ENCODE measurements at places on chromosomes 1 and 21. TPM values are rescaled to one million over a fixed set of nuclear protein-coding genes. Genes with fewer than 3 reads are reported as not detected.

The TRAF5 gene
- polyA plus RNA-seq, result 3.9 TPM

The MAB21L3 gene
- polyA plus RNA-seq, result 0.47 TPM

DNA sequence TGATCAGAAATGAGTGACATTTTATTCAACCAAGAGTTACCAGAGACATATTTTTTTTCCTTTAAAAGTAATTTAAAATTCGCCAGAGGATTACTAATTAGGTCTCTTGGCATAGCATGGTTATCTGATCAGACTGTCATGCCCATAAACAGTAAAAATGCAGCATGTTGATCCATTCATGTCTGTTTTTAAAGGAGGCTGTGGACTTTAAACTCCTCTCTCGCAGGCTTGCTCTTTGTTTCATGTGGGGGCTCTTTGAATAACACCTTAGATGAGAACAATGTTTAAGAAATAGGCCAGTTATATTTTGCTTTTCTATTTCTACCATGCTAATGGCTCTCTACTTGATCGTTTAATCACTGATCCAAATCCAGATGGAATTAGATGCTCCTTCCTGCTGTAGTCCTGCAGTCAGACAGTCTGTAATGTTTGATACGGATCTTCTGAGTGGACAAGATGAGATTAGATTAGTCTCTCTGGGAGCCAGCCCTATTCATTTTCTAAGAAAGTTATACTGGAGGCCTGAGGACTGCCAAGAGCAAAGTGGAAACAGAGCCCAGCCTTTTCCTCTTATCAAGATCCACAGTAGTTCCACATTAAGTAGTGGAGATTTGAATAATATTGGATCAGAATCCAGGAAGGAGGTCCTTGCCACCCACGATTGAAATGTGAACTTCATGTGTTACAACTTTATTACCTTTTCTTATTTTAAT is 197.4 kb downstream of the HS2ST1 start:
- no peak for DNase-seq

The HUNK gene
- polyA plus RNA-seq, result 13.2 TPM

DNA sequence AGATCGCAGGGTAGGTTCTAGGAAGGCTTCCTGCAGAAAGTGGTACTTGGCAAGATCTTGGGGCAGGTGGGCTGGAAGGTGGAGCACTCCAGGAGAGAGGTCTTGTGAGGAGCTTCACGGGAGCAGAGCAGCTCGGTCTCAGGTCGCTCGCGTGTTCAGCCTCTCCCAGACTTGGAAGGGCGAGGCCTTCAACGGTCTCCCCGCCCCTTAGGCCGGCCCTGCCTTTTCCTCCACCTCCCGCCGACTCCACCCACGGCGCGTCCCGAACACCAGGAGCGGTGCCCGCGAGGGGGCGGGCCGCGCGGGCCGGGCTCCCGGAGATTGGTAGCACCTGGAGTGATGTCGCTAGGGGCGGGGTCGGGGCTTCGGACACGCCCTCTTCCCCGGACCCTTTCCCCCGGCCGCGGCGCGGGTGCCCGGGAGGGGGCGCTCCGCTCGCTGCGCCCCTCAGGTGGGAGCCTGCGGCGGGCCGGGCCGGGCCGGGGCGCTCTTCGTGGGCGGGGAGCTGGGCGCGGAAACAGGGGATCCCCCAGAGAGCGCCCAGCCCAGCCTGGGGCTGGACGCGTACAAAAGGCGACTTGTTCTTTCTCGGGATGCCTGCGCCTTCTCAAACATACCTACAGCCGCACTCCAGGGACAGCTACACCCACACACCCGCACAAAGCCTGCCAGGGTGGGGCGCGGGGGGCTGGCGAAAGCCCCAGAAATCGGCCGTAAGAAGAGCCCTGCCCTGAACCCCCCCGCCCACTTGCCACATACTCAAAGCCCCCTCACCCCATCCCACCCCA is 35.5 kb downstream of the AHDC1 start:
- peak; percentile 96 for DNase-seq

- DNase-seq, result no peak
Measured at GRCh38 chr1:236159704-236160539, 17.6 kb downstream of the GPR137B start.

- no peak for DNase-seq
Measured at GRCh38 chr1:107228704-107229371, 88.0 kb downstream of the NTNG1 start.

- DNase-seq, result peak; percentile 15
Measured at GRCh38 chr1:151282883-151283725, 1.0 kb downstream of the ZNF687 start.

The PTPN14 gene
- 4.6 TPM for polyA plus RNA-seq

DNA sequence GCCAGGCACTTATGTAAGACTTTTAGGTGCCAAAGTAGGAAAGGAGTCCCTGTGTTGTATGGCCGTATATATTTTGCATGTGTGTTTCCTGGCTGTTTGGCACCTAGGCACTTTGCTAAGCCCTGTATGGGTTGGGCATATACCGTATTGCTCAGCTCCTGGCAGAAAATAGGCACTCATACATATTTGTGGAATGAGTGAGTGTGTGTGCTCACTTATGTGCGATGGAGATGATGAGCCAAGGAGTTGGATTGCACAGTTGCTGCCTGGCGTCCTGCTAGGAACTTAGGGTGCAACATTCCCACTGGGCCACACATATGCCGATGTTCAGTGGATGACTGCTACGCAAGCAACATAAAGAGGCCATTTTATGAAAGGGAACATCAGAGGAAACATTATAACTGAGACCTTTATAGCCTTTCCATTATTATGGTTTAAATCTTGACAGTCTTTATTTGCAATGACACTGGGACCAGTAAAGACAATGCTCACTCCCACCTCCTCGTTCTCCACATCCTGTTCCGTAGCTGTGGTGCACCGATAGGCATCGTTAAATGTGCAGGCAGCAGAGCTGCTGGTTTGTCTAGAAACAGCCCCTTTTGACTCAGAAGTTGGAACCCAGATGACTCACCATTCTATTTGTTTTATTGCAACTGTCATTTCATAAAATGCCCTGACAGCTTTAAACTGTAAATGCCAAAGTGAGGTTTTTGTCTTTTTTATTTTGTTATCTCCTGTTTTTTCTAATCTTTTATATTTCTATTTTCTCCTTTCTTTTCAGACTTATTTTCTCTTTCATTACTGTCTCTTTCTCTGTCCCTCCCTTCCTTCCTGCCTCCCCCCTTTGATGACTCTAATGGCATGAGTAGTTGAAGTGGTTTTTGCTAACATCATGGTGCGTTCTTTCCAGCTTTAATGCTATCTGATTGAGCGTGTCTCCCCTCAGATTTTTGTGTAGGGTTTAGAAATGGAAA is 36.1 kb downstream of the PEX14 start:
- peak; percentile 74 for DNase-seq

GRCh38 chr1:114756009-114756892 is 1.5 kb downstream of the CSDE1 start:
- no peak for DNase-seq
